ENCODE measurements at places on chromosomes 3 and 15.

- DNase-seq, result no peak
Measured at GRCh38 chr3:197216914-197217313, 81.5 kb downstream of the DLG1 start.

GRCh38 chr15:36884518-36884875, 215.9 kb downstream of the MEIS2 start:
- no peak for DNase-seq

DNA sequence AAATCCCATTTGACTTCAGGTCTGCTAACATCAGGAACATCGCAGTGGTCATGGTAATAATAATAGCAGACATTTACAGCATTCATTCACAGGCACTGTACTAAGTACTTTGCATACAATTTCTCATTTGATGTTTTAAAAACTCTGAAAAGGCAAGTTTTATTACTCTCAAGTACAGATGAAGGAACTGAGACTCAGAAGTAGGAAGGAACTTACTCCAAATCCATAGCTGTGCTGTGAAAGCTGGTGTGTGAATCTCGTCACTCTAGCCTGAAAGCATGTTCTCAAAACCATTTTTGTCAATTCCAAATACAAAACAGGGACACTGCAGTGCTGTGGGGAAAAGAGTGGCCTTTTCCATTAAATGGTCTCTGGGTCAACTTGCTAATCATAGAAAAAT, 179.9 kb downstream of the FAM43A start:
- no peak for DNase-seq

DNA sequence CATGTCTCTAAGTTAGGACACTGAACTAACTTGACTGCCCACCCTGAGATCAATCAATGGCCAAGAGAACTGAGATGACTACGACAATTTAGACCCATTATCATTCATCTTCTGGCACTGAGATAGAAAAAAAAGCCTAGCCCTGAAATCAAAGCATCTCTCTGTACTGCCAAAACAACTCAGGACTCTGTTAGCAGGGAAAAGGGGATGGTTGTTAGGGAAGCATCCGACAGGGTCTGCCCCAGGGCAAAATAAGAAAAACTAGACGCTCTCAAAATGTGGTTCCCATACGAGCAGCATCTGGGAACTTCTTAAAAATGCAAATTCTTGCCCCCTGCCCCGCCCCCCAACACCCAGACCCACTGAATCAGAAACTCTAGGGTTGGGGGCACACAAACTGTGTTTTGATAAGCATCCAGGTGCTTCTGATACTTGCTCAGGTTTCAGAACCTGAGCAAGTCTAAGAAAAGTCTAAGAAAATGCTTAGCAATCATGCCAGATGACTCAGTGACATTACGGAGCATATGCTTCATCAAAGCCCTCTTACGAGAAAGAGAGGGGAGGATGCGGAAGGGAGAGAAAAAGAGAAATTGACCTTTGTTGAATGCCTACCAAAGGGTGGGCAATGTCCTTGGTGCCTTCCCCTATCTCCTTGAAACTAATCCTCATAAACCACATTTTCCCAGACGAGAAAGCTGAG, 172.8 kb upstream of the HES1 start:
- DNase-seq, result no peak

GRCh38 chr3:40869013-40869412, 330.3 kb upstream of the CTNNB1 start:
- DNase-seq, result no peak

GRCh38 chr15:69953051-69953450, 144.7 kb downstream of the TLE3 start:
- no peak for DNase-seq

GRCh38 chr15:44298878-44299277, 10.4 kb downstream of the GOLM2 start:
- no peak for DNase-seq

GRCh38 chr3:27342267-27342666, 26.9 kb downstream of the NEK10 start:
- DNase-seq, result no peak

DNA sequence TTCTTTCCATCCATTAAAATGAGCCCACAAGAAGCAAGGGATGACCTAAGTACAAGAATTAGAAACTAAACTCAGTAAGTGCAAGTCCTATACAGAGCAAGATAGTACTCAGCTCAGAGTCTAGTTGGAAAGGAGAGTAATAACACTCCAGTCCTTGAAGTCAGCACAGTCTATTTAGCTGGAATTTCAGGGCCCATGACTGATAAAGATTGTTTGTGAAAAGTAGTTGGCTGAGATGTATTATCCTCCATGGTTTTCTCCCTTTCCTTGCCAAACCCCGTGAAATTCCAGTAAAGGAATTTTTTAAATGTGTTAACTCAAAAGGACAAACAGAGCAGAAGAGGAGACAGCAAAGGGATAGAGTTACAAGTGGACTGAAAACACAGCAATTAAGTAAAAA, 127.2 kb upstream of the STT3B start:
- no peak for DNase-seq

GRCh38 chr3:178856804-178857203, 214.8 kb downstream of the ZMAT3 start:
- DNase-seq, result no peak

GRCh38 chr3:128481438-128481942, 11.5 kb downstream of the GATA2 start:
- no peak for DNase-seq

- no peak for DNase-seq
Measured at GRCh38 chr15:42151141-42151561, 5.3 kb downstream of the PLA2G4F start.

GRCh38 chr3:166837535-166837934, 542.6 kb downstream of the ZBBX start:
- no peak for DNase-seq

GRCh38 chr3:111923095-111923771, 55.6 kb upstream of the ABHD10 start:
- no peak for DNase-seq

DNA sequence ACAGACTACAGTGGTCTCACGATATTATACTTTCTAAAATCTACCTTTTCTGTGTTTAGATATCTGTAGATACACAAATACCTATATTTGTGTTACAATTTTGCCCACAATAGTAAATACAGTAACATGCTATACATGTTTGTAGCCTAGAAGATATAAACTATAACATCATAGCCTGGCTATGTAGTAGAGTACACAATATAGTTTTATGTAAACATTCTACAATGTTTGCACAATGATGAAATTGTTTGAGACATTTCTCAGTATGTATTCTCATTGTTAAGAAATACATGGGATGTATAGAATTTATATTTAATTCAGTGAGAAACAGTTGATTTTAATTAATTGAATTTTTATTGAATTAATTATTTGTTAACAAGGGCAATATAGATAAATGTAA, 1367.0 kb downstream of the OTOL1 start:
- DNase-seq, result no peak

GRCh38 chr15:77039848-77040247, 31.1 kb downstream of the TSPAN3 start:
- DNase-seq, result no peak

DNA sequence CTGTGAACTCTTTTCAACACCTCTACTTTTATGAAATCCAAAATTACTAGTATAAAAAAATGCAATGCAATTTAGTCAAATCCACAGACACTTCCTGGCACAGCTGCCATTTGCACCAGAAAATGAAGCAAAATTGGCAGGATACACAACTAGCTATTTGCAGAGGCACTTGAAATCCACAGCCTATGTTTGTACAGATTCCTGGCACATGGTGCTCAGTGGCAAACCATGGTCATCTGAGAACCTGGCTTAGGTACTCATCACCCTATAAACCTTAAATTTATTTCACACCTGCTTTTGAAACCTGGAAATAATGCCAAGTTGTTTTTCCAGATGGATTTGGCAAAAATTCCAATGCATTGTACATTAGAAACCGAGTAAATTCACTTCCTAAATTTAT, 20.2 kb upstream of the PPM1L start:
- DNase-seq, result no peak

DNA sequence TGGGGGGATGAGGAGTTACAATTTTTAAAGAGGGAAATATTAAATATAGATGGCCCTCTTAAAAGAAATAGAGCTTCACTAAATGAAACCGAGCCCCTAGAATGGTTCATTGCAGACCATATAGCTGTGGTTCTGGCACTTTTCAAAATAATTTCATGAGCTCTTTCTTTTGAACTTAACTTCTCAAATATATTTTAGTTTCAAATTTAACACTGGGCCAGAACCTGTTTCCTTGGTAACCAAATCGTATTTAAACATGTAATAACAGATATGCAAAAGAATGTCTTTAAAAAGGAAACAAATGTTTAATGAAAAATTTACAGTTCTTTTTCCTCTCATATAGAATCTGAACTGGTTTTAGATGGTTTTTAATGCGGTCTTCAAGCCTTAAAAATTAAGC, 20.1 kb downstream of the ZBTB38 start:
- DNase-seq, result no peak

DNA sequence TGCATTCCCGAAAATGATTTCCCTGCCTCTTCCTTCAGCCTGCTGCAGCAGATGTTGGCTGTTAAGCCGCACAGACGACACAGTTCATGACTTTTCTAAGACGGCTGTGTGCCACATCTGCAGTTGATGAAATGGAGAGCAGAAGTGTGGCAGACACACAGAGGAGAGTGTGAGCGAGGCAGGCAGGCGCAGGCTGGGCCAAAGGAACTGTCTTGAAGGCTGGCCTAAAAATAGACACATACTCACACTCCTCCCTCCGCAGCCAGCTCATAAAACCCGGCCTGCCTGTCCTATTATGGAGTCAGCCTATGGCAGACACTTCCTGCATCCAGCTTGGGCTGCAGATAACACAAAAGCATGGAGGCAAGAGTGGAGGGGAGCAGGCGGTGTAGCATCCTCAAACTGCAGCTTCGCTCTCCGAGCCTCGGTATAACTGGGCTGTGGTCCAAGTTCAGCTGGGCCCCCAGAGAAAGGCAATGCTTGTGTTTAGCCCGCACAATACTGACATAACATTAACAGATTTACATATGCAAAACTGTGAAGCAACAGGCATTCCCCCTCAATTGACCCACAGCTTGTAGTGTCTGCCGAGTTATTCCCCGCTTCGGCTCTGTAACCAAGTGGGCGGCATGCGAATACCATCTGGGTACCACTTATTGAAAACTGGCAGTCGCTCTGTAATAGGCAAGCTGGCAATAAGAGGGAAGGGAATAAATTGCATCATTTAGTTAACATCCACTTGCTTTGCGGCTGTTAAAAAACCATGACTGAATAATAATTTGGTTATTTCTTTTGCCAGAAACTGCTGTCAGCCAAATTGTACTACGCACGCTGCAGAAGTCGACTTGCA, 40.8 kb downstream of the FOXP1 start:
- peak; percentile 5 for DNase-seq

DNA sequence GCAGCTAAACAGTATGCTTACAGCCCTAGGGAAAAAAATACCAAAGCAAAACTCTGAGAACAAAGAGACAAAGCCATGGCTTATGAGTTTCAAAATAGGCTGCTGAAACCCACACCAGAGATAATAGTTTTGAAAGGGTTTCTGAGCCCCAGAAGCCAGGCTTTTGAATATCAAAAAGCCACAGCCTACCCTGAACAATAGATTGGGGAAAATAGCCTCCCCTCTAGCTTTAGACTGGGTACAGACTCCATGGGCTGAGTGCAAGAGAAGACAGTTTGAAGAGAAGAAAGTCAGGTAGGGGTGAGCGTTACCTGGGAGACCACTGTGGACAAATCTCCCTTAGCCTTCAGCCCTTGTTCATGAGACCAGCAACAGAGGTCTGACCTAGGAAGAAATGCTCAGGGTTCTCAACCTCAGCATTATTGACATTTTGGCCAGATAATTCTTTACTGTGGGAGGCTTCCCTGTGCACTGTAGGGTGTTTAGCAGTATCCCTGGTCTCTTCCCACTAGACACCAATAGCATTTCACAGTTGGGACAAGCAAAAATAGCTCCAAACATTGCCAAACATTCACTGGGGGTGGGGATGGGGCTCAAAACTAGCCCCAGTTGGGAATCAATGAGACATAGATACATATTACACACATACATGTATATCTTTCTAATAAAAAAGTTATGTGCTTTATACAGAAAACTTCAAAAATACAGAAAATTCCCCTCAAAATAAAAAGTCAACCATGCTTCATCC, 11.6 kb upstream of the TAFA4 start:
- DNase-seq, result no peak

- peak; percentile 64 for DNase-seq
Measured at GRCh38 chr3:120348065-120348990, 826 bp downstream of the LRRC58 start.

GRCh38 chr15:52733088-52733487, 53.9 kb upstream of the ATOSA start:
- DNase-seq, result no peak

GRCh38 chr3:41033956-41034519, 165.3 kb upstream of the CTNNB1 start:
- DNase-seq, result no peak

DNA sequence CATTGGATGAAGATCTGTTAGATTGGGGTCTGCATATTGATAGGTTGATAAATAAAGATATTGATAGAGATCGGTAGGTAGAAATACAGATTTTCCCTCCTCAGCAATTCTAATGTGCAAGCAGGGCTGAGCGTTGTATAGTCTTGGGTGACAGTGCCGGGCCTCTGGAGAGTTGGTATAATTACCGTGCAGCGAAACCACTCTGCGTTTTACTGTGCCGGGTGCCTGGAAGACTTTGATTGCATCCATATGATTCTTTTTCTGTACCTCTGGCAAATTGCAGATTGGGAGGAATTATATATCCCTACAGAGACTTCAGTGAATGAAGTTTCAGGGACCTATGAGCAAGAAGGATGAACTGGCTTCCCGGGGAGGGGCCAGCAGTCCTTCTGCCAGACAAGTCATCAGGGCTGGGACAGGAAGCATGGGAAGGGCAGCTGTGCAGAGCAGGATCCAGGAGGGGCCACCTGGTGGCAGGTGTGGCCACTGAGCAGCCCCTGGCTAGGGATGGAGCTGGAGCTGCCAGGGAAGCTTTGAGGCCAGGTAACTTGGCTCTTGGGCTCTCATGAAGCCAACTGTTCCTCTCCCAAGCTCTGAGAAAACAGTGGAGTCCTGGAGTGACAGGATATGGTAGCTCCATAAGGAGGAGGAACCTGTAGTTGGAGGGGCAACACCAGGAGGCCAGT, 132.5 kb downstream of the APBA2 start:
- DNase-seq, result no peak

DNA sequence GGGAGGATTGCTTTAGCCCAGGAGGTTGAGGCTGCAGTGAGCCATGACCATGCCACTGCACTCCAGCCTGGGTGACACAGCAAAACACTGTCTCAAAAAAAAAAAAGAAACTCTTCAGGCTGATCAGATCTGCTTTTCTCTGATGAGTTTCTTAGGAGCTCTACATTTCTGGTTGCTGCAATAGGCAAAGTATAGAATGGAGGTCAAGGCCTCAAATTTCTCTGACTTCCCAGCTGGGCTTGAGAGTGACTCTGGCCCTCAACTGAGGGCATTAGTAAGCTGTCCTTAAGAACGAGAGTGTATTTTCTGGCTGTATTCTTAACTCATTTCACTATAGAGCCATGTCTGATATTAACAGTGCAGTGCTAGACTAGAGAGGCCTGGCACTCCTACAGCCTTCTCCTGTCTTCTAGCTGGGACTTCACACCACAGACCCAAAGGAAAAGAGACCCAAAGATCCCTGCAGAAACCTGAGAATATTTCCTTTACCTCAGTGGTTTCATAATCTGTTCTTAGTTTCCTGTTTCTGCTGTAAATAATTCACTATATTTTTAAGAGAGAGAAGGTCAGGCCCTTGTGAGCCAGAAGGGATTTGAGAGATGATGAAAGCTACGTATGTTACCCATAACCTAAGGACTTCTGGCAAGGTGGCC, 2.0 kb upstream of the NR1I2 start:
- DNase-seq, result no peak
